D721Med (cell line): ENCODE measurements at places on chromosomes 5 and 9.

DNA sequence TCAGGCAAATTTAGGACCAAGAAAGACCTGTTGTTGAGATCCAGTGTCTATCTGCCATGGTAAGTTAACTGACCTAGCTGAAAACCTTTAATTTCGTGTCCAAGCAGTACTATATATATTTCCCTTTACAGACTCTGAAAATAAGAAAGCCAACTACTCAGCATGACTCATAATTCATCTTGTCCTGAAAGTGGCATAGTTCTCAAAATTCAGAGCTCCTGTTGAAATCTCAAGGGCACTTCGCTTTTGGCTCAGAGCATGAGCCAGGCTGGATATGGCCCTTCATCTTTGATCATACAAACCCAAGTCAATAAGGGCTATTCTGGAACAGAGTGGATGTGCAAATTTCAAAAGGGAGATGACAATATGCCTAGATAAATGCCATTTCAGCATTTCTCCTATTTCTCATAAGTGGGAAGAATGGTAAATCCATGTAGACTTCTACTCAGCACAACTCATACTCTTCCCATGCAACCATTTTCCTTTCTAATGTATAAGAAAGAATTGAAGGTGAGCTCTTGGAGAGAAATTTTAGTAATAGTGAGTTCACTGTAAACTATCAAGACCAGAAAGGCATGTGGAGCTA lies 567.9 kb upstream of the DAB2 start:
- no peak for DNase-seq

- no peak for DNase-seq
Measured at GRCh38 chr5:178288401-178289368, 56.1 kb upstream of the PHYKPL start.

DNA sequence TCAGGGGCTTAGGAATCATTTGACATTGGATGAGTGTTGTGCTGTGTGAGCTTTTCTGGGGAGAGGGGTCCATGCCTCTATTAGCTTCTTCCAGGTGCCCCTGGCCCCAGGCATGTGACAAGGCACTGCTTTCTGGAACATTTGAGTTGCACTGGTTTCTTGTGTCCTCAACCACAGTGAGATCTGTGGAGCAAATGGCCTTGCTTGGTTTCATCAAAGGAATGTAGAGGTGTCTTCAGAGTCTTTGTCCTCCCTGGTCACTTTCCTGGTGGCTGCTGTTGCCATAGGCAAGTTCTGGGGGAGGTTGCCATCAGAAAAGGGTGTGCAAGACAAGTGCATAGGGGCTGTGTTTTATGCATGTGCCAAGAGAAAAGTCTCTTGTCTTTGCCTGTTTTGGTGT lies 157.5 kb downstream of the MACROH2A1 start:
- DNase-seq = peak; percentile 14

GRCh38 chr5:68225911-68226545 lies 10.5 kb downstream of the PIK3R1 start:
- DNase-seq = no peak

GRCh38 chr9:96782235-96782634 lies 4.3 kb upstream of the ZNF510 start:
- no peak for DNase-seq

- no peak for DNase-seq
Measured at GRCh38 chr5:179610903-179611265, 12.6 kb downstream of the HNRNPH1 start.

GRCh38 chr9:132184124-132184523 lies 22.3 kb downstream of the NTNG2 start:
- no peak for DNase-seq

- no peak for DNase-seq
Measured at GRCh38 chr9:6782981-6783380, 25.2 kb downstream of the KDM4C start.

GRCh38 chr9:21982861-21983560 lies 11.2 kb downstream of the CDKN2A start:
- no peak for DNase-seq

- no peak for DNase-seq
Measured at GRCh38 chr9:91212596-91213243, 149.0 kb downstream of the AUH start.

- DNase-seq = no peak
Measured at GRCh38 chr9:115350548-115350947, 232.6 kb upstream of the TNC start.

GRCh38 chr5:147400881-147401280 lies 109.0 kb downstream of the DPYSL3 start:
- no peak for DNase-seq

DNA sequence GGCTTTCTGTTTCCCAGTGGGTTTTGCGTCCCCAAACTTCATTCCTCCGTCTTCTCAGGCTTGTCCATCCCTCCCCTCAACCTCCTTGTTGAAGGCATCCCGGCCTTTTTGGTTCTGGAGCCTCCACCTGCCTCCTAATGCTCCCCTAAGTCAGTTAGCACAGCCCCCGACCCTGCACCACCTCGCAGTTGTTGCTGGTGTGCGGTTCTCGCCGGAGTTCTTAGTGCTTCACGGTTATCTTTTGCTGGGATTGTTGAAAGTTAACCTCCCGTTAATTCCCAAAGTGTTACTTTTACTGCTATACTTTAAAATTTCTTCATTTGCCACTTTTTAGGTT lies 447 bp downstream of the UBLCP1 start:
- DNase-seq = no peak

DNA sequence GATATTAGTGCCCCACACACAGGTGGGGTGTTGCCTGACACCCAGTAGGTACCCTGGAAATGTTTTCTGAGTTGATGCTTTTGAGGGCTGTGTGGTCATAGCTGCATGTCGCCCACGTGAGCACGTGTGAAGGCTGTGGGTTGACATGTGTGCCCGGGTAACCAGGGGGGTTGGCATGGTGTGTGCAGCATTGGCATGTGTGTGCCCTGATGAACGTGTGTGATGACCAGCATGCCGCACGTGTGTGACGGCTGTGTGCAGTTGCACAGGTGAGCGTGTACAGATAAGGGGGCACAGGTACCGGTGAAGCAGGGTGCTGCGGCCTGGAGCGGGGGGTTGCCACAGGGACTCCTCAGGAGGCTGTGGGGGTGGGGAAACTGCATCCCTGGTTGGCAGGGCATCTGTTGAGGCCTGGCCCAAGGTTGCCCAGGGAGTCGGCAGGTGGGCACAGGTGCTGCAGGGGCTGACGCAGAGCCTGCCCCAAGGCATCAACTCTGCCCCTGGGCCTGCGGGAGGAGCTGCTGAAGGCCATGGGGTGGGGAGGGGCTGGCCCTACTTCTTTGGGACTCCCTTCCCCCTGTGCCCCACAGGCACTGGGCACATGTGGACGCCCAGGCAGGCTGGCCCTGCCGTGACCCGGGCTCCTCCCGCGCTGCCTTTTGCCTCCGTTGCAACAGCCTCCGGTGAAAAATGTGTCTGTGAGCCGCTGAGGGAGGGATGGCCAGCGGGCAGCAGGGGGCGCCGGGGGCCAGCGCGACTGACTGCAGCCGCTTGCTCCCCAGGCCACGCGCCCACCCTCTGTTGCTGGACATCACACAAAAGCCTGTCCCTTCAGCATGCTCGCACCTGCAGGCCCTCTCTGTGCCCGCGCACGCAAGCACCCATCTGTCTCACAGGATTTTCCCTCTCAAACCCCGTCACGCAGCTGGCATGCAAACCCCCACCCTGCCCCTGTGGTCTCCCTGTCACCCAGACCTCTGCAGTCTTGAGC lies 2.2 kb downstream of the UNC5A start:
- DNase-seq = peak; percentile 66

- DNase-seq = no peak
Measured at GRCh38 chr5:127961006-127961762, 122.4 kb upstream of the SLC12A2 start.

GRCh38 chr9:35861161-35861897 lies 8.9 kb downstream of the OR13J1 start:
- DNase-seq = no peak

GRCh38 chr5:140262839-140263238 lies 40.1 kb downstream of the PFDN1 start:
- DNase-seq = no peak

DNA sequence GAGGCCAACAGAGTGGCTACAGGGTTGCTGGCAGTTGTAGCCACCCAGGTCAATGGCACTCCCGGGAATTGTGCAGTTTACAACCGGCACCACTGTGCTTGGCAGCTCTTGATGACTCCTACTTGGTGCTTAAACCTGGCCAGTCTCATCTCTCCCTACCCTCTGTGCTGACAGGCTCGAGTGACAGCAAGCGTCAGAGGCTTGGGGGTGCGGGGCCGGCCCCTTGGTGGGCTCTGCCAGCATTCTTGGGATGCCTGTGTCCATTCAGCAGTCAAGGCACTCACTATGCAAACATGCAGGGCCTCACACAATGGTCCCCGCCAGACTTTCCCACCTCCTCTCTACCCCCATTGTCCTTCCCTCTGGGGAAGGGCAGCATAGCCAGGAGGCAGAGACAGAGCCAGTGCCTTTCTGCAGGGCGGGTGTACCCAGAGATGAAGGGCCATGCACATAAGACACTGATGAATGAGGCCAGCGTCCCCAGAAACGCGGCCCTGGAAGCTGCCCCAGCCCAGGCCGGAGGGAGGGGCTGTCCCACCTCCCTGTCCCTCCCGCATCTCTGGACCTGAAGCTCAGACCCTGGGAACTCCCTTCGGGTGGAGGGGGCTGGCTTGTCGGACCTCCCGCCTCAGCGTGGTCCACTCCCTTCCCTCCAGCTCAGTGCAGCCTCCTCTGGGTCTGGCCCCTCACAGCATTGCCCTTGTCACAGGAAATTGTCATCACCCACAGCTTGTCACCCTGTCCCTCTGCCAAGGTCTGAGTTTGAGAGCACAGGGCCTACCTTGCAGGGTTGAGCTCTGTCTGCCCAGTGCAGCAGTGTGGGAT lies 26.4 kb upstream of the NOTCH1 start:
- DNase-seq = no peak

GRCh38 chr9:26301659-26302058 lies 590.9 kb downstream of the CAAP1 start:
- no peak for DNase-seq

DNA sequence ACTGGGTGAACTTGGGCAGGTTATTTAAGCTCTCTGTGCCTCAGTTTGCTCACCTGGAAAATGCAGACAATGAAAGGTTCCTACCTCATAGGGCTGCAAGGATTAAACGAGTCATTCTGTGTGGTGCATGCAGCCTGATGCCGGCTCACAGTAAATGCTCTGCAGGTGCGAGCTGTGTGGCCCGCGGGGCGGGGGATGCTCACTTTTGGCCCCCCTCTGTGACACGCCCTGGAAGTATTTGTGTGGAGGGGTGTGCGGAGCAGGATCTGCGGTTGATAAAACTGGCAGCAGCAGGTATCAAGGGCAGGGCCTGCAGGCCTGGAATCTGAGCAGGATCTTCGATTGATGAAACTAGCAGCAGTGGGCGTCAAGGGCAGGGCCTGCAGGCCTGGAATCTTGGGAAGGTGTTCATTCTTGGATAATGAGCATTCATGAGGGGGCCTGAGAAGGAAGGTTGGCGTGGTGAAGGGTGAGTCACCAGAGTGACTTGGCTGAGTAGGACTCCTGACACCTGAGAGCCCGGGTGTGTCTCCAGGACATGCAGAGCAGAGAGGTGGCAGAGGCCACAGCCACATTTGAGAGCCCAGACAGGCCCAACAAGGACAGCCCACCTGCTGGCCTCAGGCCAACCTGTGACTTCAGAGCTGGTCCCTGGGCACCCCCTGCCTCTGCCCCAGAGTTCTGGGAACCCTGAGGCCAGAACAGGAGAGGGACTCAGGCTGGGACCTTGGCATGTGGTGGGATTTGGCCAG lies 11.9 kb downstream of the UNC5A start:
- DNase-seq = no peak
